ENCODE measurements at places on chromosomes 13 and 19.

DNA sequence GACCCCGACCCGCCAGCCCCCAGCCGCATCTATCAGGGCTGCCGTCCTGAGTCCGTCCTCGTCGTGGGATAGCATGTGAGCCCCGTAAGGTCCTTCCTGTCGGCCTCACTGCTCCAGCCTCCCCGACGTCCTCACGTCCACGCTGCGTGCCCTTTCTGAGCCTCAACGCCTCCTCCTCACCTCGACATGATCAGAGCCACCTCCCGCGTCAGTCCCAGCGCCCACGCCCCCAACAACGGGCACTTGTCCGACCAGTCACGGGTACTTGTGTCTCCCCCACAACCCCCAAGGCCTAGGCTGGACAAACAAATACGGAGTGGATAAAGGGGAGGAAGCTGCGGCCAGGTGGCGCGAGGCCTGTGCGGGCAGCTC is 665 bp downstream of the ZNF497 start:
- peak; percentile 43 for DNase-seq

- no peak for DNase-seq
Observed at GRCh38 chr19:55273978-55274707, 5.8 kb downstream of the HSPBP1 start.

GRCh38 chr13:47548294-47548840 is 452.7 kb downstream of the SUCLA2 start:
- no peak for DNase-seq

DNA sequence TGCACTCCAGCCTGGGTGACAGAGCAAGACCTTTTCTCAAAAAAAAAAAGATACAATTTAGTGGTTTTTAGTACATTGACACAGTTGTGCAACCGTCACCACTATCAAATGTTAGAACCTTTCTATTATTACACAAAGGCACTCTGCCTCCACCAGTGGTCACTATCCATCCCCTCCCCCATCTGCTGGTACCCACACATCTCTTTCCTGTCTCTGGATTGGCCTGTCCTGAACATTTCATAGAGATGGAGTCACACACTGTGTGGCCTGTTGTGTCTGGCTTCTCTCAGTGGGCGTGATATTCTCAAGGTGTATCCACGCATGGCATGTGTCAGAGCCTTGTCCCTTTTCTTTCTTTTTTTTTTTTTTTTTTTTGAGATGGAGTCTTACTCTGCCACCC is 11.2 kb downstream of the KDM4B start:
- no peak for DNase-seq

DNA sequence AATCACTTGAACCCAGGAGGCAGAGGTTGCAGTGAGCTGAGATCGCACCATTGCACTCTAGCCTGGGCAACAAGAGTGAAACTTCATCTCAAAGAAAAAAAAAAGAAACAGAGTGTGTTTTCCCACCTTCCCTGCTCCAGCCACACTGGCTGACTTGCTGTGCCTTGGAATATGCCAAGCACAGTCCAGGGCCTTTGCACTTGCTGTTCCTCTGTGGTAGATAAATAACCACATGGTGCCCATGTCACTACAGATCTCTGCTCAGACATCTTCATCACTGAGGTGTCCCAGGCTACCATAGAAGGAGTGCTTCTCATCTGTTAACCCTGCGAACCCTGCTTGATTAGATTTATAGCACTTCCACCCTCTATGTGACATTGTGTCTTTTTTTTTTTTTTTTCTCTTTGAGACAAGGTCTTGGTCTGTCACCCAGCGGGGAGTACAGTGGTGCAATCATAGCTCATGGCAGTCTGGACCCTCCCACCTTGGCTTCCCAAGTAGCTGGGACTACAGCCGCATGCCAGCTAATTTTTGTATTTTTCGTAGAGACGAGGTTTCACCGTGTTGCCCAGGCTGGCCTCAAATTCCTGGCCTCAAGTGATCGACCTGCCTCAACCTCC is 10.4 kb downstream of the SMARCA4 start:
- DNase-seq, result no peak

DNA sequence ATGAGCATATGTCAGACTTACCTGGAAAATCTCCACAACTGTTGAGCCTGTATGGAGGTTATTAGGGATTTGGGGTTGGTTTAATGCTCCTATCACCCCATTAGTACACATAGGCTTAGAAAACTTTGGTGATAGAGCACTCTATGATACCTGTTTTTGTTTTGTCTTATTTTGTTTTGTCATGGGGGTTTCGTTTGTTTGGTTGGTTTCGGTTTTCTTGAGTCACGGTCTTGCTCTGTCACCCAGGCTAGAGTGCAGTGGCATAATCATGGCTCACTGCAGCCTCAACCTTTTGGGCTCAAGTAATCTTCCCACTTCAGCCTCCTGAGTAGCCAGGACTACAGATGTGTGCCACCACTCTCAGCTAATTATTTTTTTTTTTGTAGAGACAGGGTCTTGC is 70.0 kb downstream of the MZT1 start:
- DNase-seq, result no peak

- DNase-seq, result no peak
Observed at GRCh38 chr13:35926859-35927530, 204.2 kb downstream of the DCLK1 start.

- no peak for DNase-seq
Observed at GRCh38 chr19:2962018-2962670, 15.2 kb upstream of the TLE6 start.

- no peak for DNase-seq
Observed at GRCh38 chr13:33556828-33557227, 261.1 kb upstream of the RFC3 start.

DNA sequence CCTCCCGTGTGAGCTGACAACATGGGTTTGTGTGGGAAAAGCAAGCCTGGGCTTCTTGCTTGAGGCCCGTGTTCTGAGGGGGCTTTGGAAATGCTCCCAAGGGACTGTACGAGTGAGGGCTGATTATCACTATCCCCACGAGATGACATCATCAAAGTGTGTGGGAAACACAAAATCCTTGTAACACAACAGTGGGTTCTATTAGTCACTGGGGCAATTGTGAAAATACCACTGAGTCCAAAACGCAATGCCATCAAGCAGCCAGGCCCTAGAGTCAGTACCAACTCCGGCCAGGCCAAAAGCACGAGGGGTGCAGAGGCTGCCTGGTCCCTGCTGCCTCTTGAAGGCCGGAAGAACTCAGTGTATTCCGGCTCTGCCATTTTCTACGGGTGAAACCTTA is 29.6 kb downstream of the CAPS start:
- no peak for DNase-seq

DNA sequence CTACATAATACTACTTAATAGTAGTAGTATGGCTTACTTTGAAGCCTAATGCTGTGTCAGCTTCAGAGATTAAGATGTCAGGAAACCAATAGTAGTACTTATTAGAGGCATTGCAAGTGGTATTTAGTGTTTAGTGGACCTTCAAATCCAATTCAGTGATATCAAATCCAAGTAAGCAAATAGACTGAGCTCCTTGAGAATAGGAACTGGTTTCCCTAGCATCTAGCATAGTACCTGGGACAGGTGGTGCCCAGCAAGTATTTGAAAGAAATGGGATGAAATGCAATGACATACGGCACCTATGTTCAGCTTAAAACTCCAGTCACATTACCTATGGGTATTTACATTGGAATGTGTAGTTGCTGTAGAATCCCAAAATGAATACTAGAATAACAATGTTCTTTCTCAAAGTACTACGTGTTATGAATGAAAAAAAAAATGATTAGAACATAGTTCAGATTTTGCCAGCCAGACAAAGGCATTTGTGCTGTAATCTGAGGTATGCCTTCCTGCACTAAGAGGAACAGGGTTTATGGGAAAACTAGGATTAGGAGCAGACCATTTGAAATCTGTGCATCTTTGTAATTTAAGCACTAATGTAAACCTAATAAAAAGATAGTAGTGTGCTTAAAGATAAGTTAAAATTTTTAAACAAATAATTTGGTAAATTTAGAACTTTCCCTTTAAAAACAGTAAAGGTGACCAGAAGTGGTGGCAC is 17.1 kb downstream of the LSM14A start:
- DNase-seq, result no peak

DNA sequence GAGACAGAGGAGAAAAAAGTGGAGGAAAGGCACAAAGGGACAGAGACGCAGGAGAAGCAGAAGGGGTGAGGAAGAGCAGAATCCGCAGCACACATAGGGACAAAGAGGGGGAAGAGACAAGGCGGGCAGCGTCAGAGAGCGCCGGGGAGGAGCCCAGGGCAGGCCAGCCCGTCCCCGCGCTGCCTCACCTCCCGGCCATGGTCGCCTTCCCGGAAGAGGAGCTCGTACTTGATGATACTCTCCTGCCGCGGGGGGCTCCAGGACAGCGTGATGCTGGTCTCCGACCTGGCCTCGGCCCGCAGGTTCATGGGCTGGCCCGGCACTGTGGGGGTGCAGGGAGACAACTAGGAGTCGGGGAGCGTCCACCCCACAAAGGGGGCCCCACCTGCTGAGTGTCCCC is 100.6 kb downstream of the PTPRS start:
- DNase-seq, result no peak

- DNase-seq, result no peak
Observed at GRCh38 chr13:101242720-101243119, 173.6 kb downstream of the NALCN start.

GRCh38 chr19:19191768-19192077 is 229 bp downstream of the BORCS8 start:
- DNase-seq, result no peak

GRCh38 chr13:20102525-20103180 is 58.2 kb downstream of the GJA3 start:
- DNase-seq, result no peak

DNA sequence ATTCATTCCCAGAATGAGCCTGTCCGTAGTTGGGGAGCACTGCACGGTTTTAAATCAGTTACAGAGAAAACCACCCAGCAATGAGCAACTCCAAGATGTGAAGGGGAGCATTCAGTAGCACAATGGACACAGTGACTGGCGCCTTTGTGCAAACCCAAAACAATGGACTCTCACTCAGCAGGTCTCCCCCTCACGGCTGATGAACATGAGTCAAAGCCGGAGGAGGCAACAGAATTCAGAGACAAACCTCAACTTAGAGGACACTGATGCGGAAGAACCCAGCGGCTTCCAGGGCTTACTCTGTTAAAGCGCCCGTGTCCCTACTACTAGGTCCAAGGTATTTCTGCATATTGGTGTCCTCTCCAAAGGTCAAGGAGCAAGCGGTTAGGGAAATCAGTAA is 17.7 kb downstream of the PLEKHF1 start:
- no peak for DNase-seq

GRCh38 chr19:34788074-34788473 is 15.1 kb upstream of the ZNF599 start:
- no peak for DNase-seq

GRCh38 chr13:91704398-91704797 is 306.0 kb downstream of the GPC5 start:
- no peak for DNase-seq

GRCh38 chr13:47120282-47120681 is 223.4 kb upstream of the HTR2A start:
- DNase-seq, result no peak

GRCh38 chr13:52738719-52739467 is 727 bp downstream of the CNMD start:
- DNase-seq, result no peak

Data from stimulated activated CD4-positive, alpha-beta T cell treated with anti-CD3 and anti-CD28 coated beads, Interleukin-4, amount 100 ng/mL, for 48 hours (primary cell).